ENCODE measurements at places on chromosomes 3 and 15. TPM values are rescaled to one million over a fixed set of nuclear protein-coding genes. Genes with fewer than 3 reads are reported as not detected.
A peak's percentile ranks its signal among the peaks of the same experiment; 100 is the strongest.

DNA sequence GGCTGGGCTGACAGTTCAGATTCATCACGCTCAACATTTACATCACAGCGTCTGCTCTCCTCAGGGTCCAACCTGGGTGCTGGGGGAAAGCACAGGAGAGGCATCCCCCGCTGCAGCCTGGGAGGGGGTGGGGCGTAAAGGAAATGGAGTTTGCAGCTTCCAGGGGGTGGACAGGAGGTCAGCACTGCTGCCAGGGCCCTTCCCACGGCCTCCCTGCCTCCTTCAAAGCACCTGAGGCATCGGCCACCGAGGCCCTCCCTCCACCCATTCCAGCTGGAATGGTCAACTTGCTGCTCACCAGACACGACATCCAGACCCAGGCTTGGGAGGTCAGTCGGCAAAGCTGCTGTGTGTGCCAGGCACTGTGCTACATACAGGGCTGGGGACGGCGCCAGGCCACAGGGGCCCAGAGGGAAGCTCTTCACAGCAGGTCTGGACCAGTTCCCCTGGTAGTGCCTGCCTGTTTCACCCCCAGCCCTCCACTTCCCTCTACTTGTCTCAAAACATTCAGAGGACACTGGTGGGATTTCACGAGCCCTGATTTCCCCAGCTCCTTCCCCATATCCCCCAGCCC, 120.7 kb downstream of the ANP32A start:
- peak; percentile 49 for DNase-seq

DNA sequence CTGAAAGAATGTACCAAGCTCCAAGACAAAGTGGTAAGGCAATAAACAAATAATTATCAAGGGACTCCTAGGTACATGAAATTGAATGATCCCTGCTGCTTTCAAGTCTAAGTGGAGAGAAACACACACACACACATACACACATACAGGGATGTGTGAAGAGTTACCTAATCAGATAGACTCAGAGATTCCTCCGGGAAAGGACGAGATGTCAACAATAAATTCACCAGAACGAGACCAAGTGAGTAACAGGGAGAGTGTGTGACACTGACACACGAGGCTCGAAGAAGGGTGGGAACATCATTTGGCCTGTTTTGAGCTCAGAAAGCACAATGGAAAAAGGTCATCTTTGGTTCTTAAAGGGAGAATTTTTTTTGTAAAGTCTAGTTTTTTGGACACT, 13.4 kb downstream of the LRIG1 start:
- no peak for DNase-seq

- no peak for DNase-seq
These were observed 36.8 kb downstream of the CCDC191 start for GRCh38 chr3:114019486-114019885.

DNA sequence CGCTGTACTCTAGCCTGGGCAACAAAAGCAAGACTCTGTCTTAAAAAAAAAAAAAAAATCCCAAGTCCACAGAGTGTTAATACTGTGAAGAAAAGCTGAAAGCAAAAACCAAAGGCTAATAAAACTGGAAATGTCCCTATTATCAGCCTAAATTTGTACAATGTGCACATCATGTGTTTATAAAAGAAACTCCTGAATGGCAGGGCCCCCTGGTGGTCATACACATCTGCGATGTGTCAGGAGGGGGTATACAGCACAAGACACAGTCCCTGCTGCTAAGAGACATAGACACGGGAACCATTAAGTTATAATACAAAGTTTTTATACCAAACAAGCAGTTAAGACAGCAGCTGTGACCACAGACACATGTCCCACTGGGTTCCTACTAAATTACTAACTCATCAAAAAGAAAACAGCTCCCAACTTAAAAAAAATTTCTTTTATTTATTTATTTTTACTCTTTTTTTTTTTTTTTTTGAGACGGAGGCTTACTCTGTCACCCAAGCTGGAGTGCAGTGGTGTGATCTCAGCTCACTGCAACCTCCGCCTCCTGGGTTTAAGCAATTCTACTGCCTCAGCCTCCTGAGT, 31.0 kb downstream of the IDH2 start:
- peak; percentile 87 for DNase-seq

Gene SLC9C1
- total RNA-seq = 4.1 TPM

Measured in umbilical cord (tissue), 2 donors.